ENCODE measurements at places on chromosomes 7 and 10.

GRCh38 chr10:67487199-67487598 lies 208.8 kb downstream of the CTNNA3 start:
- no peak for DNase-seq

DNA sequence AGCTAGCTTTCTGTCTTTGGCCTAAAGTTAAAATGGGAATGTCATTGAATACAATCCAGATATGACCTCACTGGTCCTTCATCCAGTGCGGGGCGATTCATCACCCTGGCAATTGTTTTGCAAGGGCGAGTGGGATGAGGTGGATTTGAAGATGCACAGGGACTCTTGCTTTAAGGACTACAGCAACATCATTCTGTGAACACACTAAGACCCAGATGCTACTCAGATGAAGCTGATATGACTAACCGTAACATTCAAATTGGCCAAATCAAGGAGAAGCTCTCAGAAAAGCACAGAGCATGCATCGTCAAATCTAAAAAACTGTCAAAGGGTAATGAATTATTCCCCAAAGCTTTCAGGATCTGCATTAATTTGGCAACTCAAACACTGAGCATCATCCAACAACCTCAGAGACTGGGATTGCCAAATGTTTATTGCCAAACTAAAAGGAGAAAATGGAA lies 12.8 kb downstream of the CPA1 start:
- no peak for DNase-seq

DNA sequence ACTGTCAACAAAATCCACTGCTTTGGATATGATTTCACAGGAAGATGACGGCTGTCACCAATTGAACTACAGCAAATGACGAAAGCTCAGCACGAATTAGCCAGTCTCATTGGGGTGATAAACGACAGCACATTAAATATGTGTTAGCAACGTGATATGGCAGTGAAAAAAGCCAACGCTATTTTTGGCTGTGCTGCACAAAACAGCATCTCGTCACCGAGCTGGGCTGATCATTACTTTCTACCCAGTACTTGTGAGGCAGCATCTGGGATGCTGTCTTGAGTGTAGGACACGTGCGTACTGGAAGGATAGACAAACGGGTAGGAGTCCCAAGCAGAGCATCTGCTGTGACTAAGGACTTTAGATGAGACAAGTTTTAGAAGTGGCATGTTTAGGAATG lies 138.3 kb downstream of the EXOC4 start:
- no peak for DNase-seq

DNA sequence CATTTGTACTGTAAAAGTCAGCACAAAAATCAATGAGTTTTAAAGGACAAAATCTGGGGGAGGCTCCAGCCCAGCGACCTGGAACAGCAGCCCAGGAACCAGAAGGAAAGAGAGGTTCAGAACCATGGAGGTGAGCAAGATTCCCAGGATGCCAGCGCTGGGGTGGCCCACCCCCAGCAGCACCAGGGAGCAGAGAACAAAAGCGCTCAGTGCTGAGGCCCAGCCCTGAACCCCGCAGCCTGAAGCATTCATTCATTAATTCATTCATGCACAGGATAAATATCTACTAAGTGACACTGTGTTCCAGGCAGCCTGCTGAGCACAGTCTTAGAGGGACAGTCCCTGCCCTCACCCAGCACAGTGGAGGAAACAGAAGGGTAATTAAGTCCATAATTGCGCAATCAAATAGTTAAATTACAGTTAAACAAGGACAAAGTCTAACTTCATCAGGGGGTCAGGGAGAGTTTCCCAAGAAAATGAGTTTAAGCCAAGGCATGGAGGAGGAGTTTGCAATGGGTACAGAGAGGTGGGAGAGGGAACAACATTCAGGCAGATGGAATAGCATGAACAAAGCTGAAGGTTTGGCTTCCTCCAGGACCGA lies 202.3 kb downstream of the GRID1 start:
- no peak for DNase-seq

- no peak for DNase-seq
Measured at GRCh38 chr7:93016681-93017381, 100.9 kb downstream of the SAMD9 start.

GRCh38 chr7:5481241-5482019 lies 57.8 kb upstream of the TNRC18 start:
- DNase-seq: no peak

DNA sequence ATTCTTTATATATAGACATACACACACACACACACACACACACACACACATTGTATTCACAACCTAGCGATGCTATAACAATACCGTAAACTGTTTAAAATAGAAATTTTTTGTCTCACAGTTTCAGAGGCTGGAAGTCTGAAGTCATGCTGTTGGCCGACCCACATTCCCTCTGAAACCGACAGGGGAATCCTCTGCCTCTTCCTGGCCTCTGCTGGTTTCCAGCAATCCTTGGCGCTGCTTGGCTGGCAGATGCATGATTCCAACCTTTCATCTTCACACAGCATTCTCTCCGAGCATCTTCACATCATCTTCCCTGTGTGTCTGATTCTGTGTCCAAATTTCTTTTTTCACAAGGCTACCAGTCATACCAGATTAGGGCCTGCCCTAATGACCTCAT lies 94.8 kb downstream of the CCDC71L start:
- no peak for DNase-seq

- DNase-seq: no peak
Measured at GRCh38 chr7:139772873-139773272, 4.9 kb downstream of the HIPK2 start.

- peak; percentile 55 for DNase-seq
Measured at GRCh38 chr7:126856691-126857291, 395.9 kb downstream of the GRM8 start.

- DNase-seq: no peak
Measured at GRCh38 chr7:129690701-129691100, 79.2 kb downstream of the NRF1 start.

- no peak for DNase-seq
Measured at GRCh38 chr7:23912065-23912464, 202.0 kb downstream of the STK31 start.

GRCh38 chr10:3783682-3784432 lies 1.2 kb downstream of the KLF6 start:
- peak; percentile 31 for DNase-seq

DNA sequence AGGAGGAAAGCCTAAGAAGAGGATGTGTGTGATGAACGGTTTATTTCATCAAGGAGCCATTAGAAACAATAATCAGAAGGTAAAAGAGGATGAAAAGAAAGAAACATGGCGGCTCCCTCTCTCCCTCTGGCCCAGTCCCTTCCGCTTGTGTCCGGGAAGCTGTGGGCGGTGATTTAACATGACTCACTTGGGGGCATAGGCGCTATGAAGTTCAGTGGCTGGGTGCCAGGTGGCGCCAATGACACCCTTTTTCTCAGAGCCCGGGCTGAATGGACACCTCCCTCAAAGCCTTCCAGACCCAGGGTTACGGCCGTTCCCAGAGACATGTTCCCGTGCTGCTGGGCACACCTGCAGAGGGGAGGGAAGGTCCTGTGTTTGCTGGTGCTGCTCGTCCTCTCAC lies 244.0 kb downstream of the SKAP2 start:
- DNase-seq: peak; percentile 62

GRCh38 chr10:123999956-124000615 lies 93.3 kb downstream of the CHST15 start:
- DNase-seq: peak; percentile 4

DNA sequence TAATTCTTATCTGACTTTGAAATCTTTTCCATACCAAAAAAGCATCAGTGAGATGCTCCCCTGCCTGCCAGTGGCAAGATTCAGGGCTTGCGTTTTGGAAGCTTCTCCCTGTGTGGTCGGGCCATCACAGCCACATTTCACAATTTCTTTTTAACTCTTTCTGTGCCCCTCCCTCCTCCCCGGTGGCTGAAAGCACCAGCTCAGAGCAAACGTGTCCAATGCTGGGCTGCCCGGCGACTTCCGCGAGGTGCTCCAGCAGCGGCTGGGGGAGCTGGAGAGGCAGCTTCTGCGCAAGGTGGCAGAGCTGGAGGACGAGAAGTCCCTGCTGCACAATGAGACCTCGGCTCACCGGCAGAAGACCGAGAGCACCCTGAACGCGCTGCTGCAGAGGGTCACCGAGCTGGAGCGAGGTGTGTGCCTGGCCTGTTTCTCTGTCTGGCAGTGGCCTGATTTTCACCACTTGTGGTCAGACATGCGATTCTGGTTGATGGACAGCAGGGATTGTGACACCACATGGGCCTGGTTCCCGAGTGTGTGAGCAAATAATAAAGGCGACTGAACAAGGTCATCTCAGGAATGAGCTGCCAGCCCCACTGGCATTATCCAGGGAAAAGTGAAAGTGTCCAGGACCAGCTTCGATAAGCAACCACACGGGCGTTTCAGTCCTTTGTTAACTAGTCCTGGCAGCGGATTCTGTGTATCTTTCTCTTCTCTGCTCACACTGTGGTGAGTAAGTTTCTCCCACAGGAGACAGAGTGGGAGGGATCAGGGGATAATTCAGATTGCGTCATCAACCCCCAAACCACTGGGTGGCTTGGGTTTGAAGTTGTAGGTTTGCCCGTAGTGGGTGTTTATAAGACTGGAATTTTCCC lies 2.6 kb downstream of the NPTX2 start:
- peak; percentile 44 for DNase-seq

- no peak for DNase-seq
Measured at GRCh38 chr10:78817361-78817760, 251.4 kb upstream of the ZMIZ1 start.

DNA sequence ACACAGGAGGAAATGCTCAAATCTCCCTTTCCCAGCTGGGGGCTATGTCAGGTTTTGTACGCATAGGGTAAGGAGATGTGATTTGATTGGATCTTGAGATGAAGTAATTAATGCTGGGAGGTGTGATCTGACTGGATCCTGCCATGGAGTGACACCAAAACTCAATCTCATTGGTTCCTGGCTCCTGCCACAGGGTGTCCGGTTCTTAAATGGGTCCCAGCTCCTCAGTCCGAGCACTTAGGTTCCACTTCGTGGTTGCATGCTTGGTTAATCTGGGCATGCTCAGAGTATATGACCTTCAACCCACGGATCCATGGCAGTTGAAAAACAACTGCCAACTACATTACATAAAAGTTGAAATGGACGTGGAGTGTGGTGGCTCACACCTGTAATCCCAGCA lies 3.1 kb upstream of the ZNF12 start:
- DNase-seq: peak; percentile 21

GRCh38 chr7:26912338-26912737 lies 47.9 kb upstream of the SKAP2 start:
- DNase-seq: no peak

- no peak for DNase-seq
Measured at GRCh38 chr10:117324367-117324766, 50.9 kb downstream of the PDZD8 start.

GRCh38 chr7:104657134-104657533 lies 328.7 kb downstream of the LHFPL3 start:
- no peak for DNase-seq

DNA sequence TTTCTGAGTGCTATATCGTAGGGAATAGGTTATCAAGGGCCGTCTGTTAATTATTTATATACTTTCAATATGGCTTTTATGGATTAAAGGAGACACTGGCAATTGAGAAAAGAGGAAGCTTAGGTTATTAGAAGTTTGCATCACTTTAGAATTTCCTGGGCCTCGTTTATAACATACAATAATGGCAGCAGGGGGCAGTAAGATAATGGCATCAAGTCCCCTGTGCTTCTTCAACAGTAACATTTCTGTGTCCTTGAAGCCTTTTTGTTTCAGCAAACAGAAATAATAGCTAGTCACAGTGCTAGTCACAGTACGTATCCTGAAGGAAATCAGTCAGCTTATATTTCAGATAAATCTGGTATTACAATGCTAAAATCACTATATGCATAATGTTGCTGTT lies 41.9 kb downstream of the SPAM1 start:
- DNase-seq: no peak

DNA sequence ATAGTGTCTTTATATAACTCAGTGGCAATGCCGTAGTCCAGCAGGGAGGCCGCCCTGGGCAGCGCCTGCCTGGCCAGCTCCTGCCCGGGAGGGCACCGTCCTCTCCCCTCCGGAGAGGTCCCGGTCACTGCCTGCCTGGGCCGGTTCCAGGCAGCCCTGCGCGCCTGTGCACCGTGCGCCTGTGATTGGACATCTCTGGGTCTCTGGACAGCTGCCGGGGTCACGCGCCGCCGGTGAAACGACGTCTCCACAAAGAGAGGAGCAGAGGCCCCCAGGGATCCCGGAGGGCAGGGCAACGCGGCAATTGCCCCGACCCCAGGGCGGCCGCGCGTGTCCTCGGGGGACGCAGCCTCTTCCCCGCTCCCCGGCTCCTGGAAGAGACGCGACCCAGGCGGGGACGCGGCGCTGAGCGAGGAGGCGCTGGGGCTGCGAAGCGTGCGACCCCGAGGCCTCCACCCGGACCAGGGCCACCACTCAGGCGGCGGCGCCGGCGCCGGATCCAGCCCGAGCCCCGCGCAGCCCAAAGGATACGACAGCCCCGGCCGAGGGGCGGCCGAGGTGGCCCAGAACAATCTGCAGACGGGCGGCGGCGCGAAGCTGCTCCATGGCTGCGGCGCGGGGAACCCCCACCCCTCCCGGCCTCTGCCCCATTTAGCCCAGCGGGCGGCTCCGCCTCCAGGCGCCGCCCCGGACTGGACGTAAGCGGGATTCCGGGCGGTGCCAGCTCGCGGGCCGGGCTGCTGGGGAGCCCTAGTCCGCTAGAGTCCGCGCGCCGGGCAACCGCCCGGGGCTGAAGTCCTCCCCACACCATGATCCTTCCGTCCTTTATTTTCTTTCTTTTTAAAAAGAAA lies at the start of gene PHYH:
Gene PHYH, minus strand, starts transcription at position 628 of the 851 bp plus-strand sequence. Its CDS starts 22 bp downstream, at position 606.
- DNase-seq: peak; percentile 88

DNA sequence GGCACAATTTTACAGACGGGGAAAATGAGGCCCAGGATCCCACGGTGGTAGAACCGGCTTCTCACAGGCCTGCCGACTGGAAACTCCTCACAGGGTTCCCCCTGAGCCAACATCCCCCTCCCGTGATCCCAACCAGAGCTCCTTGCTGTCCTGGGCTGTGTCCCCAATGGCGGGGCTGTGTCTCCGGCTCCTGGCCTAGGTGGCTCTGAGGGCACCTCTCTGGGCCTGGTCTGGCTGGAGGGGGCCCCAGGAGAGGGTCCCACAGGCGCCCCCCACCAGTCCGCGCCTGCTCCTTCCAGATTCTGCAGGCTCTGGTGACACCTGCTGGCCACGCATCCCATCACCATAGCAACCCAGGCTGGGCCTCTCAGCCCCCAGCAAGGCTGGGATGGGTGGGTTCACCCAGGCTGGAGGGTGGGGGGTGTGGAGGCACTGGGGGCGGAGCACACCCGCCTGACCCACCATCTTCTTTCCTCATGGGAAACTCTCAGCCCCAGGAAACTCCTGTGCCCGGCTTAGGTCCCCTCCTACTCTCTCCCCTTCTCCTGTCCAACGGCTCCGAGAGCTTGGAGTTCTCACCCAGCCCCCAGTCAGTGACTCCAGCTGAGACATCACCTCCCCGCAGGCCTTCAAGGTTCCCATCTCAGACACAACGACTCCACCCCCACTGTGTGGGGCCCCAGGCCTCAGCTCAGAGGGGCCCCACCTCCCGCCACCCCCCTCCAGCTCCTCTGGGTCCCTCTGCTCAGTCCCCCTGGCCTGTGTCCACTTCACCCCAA lies 27.1 kb upstream of the TNRC18 start:
- peak; percentile 82 for DNase-seq

GRCh38 chr7:46178661-46179060 lies 257.6 kb upstream of the IGFBP3 start:
- DNase-seq: no peak
